ENCODE measurements at places on chromosomes 5 and 9. TPM values are rescaled to one million over a fixed set of nuclear protein-coding genes. Genes with fewer than 3 reads are reported as not detected.

DNA sequence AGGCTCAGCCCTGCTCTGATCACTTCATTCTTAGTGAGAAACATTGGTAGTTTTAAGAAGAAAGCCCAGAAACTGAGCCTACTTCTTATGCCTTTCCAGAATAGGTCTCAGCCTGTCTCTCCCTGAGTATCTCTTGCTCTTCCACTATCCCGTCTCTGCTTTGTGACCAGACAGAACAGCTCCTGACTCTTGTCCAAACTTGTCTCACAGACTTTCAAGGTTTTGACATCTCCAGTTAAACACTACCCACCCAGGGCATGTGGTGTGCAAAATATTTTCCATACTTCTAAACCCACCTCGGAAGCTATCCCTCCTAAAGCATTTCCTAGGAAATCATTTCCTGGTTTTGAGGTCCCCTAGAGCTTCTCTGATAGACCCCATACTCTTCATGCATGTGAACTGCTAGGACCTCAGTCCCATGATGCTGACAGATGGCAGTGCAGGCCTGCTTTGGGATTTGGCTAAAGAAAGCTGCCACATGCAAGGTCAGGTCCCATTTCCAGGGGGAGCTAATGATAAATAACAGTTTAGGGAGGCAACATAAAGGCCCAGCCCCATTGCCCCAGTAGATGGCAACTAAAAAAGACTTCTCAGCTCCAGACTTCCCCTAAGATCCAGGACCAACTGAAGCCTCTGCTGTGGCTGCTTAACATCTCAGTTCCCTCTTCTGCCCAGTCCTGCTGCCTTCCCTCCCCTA is 211.5 kb downstream of the MED10 start:
- DNase-seq, result no peak

GRCh38 chr9:134647359-134648080 is 5.9 kb downstream of the COL5A1 start:
- DNase-seq, result no peak

- no peak for DNase-seq
These were observed 63.4 kb downstream of the TLE1 start for GRCh38 chr9:81625969-81626368.

- DNase-seq, result no peak
These were observed 298.5 kb upstream of the CD180 start for GRCh38 chr5:67495072-67495471.

GRCh38 chr9:32579706-32580331 is 6.9 kb upstream of the NDUFB6 start:
- peak; percentile 47 for DNase-seq

DNA sequence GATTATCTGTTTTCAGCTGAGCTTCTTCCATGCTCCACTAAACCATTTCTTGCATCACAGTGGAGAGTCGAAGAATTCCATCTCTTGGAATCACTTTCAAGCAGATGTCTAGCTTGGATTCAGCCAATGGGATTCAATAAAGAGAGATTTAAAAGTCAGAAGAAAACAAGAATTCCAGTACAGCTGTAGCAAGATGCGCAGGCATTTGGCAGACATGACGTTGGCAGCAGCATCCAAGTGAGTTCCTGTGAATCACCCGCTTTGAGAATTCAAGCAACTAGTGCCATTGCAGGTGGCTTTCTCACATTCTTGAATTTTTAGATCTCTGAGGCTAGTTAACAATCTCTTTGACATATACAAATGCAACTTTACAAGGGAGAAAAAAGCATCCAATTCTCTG is 467.0 kb downstream of the CDH10 start:
- DNase-seq, result no peak

GRCh38 chr5:170306381-170306831 is 8.8 kb upstream of the LCP2 start:
- no peak for DNase-seq

DNA sequence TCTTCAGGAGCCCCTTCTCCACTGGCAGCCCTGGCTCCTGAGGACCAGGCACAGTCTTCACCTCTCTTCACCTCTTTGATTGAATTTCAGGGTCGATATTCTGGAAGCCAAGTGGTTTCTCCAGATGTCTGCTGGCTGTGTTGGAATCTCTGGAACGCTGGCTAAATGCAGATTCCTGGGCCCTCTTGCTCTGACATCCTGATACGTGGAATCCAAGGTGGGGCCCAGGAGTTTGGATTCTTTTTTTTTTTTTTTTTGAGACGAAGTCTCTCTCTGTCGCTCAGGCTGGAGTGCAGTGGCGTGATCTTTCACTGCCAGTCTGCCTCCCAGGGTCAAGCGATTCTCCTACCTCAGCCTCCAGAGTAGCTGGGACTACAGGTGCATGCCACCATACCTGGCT is 26.8 kb upstream of the IER5L start:
- DNase-seq, result no peak

DNA sequence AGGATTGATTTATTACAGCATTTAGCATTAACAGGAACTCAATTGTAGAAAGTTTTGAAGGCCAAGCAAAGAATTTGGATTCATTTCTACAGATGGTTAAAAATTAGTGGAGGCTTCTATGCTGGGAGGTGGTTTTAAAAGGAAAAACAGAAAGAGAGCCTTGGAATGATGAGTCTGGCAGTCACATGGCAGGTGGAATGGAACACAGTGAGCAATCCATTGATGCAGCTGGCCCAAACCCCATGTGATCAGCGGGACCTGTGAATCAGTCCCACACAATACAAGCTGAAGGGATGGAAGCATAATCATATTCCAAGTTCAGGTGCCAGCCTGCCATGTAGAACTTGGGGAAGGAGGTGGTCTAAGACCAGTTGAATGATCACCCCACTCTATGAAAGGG is 147.9 kb downstream of the PIP5K1B start:
- DNase-seq, result no peak

DNA sequence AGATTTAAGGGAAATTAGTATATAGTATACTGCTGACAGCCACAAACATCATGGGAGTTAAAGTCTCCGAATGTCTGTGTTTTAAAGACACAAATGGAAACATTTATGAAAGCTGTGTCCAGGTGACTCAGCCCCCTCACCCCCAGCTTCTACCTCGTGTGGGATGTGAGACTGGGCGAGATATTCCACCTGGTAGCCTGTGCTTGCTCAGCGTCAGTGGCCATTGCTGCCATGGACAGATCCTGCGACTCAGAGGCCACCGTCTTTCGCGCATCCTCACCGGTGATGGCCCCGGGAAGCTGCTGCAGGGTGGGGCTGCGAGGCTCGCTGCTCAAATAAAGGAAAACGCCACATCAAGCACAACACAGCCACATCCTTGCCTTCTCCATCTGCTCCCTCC is 31.2 kb upstream of the EXOC3 start:
- no peak for DNase-seq

DNA sequence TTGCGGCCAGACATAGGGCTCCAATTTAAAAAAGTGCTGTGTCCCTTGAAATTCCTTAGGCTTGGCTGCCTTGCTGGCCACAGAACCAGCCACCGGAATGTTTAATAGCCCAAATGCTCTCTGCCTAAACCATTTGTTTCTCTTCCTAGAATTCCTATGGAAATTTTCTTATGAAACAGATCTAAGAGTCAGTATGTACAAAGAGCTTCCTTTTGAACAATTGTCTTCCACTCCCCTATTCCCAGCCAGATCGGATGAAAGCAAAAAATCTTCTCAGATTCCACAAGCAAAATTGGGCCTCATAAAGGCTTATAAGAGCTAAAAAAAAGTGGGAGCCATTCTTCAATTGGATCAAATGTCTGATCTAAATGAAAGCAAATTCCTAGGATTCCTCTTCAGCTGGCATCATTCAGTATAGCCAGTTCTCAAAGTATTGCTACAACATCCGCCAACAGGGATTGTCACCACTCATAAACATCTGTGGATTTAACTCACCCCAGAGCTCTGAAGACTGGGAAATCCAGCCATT is 104.3 kb downstream of the CEMIP2 start:
- DNase-seq, result no peak

GRCh38 chr9:35277628-35278359 is 116.0 kb downstream of the UNC13B start:
- no peak for DNase-seq

GRCh38 chr5:61055434-61056006 is 106.7 kb downstream of the SMIM15 start:
- DNase-seq, result peak; percentile 40

- no peak for DNase-seq
These were observed 8.3 kb upstream of the TGFBI start for GRCh38 chr5:136020383-136021015.

- no peak for DNase-seq
These were observed 7.8 kb downstream of the LCP2 start for GRCh38 chr5:170289764-170290163.

GRCh38 chr5:139667730-139668063 is 19.5 kb downstream of the CXXC5 start:
- DNase-seq, result no peak

DNA sequence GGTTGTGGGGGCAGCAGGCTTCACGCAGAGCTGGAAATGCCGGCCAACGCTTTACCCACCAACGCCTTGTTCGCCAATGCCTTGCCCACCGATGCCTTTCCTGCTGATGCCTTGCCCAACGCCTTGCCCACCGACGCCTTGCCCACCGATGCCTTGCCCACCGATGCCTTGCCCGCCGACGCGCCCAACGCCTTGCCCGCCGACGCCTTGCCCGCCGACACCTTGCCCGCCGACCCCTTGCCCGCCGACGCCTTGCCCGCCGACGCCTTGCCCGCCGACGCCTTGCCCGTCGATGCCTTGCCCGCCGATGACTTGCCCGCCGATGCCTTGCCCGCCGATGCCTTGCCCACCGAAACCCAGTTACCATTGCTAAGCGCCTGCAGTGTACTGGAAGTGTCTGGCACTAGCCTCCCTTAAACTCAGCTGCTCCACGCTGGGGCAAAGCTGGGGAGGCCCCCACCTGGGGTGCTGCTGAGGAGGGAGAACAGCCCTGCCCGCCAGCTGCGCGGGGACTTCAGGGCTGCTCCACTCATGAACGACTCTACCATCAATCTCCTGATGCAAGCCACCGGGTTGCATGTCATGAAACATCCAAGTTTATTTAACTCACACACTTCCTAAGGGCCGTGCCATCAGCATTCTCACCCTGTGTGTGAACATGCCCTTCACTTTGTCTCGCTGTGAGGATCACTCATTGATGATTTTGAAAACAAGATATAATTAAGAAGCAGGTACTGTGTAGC is 1.8 kb downstream of the SLC6A18 start:
- DNase-seq, result no peak

- DNase-seq, result no peak
These were observed 76.9 kb downstream of the SYK start for GRCh38 chr9:90878562-90878961.

DNA sequence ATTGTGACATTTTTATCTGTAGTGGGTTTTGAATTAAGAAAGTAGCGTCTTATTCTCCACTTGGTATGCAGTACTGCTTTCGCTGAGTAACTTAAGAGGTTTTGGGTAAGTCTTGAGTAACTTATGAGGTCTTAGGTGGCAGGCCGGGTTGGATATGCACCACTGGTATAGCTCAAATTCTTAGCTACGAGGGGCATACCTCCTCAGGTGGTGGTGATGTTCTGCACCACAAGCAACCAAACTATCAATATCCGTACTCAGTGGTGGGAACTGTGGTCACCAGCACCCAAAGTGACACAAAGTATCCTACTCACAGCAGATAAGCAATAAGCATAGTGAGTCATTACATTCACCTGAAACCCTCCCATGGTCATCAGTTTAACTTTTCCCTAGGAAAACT is 13.7 kb downstream of the SMC2 start:
- DNase-seq, result no peak

- no peak for DNase-seq
These were observed 238.1 kb downstream of the ACTL7B start for GRCh38 chr9:108617676-108618075.

- DNase-seq, result no peak
These were observed 41.2 kb upstream of the IFNE start for GRCh38 chr9:21523021-21524014.

C9orf40 gene
- 6.4 TPM for polyA plus RNA-seq

MEF2C gene
- 44.5 TPM for polyA plus RNA-seq

KIF4B gene
- polyA plus RNA-seq, result 0.29 TPM

SAPCD2 gene
- 10.0 TPM for polyA plus RNA-seq

MRPL41 gene
- 28.5 TPM for polyA plus RNA-seq

KDM4C gene
- polyA plus RNA-seq, result 16.9 TPM

CARD9 gene
- 2.8 TPM for polyA plus RNA-seq

STOML2 gene
- 145 TPM for polyA plus RNA-seq

LRRC19 gene
- polyA plus RNA-seq, result 12.0 TPM

PTGER4 gene
- 9.2 TPM for polyA plus RNA-seq

PDE6A gene
- polyA plus RNA-seq, result 0.28 TPM

KCNMB1 gene
- 2.1 TPM for polyA plus RNA-seq
